NCI-H2081 treated with DMSO at 0.1 percent for 48 hours (cell line): ENCODE measurements at places on chromosomes 16 and 17.

DNA sequence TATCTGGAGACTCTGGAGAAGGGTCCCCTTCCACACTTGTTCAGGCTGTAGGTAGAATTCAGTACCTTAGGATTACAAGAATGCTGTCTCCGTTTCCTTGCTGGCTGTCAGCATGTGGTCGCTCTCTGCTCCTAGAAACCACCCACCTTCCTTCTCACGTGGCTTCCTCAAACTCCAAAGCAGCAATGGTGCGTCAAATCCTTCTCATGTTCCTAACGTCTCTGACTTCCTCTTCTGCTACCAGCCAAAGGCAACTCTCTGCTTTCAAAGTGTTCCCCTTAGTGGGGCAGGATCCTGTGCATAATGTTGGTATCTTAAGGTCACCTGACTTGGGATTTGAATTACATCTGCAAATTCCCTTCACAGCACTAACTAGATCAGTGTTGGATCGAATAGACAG lies 30.9 kb upstream of the DYNLRB2 start:
- DNase-seq, result no peak

GRCh38 chr17:37791447-37792399 lies 46.9 kb upstream of the HNF1B start:
- DNase-seq, result no peak

- DNase-seq, result peak; percentile 97
Observed at GRCh38 chr17:57567251-57567650, 177.8 kb downstream of the CCDC182 start.

DNA sequence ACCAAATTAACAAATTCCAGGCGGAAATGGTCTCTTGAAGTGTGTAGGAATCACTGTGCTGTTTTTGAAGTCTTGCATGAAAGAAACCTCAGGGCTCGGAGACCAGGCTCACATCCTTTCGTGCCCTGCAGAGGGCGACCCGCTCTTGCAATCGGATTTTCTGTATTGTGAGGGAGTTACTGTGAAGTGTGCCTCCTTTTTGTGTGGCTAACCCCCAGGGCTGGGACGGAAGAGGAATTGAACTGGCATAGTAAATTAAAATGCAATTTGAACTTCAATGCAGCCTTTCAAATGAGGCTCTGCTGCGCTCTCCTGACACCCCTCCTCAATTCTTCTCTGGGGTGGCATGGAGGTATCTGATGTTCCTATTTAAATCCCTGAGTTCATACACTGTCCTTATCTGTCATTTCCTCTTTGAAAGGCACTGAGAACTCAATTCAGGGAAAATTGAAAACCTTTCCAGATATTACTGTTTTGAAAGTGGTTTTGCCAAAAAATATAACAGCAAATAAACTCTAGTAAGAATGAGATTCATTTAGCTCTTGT lies 51.5 kb upstream of the MGAT5B start:
- peak; percentile 56 for DNase-seq

GRCh38 chr16:1991135-1991551 lies 1.4 kb downstream of the SYNGR3 start:
- no peak for DNase-seq

DNA sequence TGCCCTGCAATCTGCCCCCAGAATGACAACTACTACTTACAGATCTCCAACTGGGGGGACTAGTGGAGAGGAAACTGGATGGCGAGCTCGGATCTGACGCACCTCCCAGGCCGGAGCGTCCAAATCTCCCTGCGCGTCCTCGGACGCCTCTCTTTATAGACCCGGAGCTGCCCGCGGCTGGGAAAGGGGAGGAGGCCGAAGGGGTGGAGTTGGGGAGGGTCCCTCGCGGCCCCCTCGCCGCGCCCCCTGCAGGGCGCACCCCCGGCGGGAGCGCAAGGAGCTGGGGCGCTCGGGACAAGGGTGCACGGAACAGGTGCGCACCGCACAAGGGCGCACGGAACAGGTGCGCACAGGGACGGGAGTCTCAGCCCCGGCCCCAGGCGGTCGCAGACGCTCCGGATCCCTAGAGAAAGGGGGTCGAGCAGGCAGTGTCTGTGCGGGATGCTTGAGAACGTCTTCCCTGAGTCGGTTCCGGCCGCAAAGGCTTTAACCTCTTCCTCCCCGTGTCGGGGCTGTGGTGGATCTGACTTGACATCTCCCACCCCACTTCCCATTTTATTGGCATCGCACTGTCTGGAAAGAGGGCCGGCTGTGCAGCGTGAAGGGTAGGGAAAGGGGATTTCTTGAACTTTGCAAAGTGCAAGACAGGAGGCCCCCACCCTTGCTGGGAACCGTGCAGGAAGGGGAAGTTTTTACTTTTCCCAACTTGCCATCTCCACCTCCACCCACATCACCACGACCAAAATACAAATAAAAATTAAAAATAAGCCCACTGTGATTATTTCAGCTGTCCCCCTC lies at the start of gene MYH11:
MYH11 (minus strand) TSS at position 128 of the 798 bp plus-strand sequence. CDS start 18,776 bp downstream, outside the sequence.
- DNase-seq, result no peak

DNA sequence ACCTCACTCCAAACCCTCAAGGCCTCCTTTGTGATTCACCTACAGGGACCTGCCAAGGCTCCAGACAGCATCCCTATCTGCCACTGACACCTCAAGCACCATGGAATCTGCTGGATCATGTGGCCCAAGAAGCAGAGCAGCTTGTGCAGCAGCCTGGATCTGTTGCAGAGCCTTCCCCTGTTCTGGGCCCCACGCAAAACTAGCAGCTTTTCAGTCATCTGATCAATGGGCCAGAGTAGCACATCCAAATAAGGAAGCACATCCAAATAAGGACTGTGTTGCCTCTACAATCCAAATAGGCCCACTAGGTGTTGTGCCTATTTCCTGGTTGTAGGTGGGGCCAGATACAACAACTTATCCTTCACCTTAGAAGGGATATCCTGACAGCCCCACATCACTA lies 97.1 kb upstream of the GNAO1 start:
- no peak for DNase-seq
